Stimulated activated CD4-positive, alpha-beta T cell treated with anti-CD3 and anti-CD28 coated beads, Interleukin-2, amount 100 ng/mL, for 4 hours (primary cell): ENCODE measurements at places on chromosomes 2 and 18.

- DNase-seq: no peak
These were observed 150.9 kb downstream of the SMAD7 start for GRCh38 chr18:48799724-48800315.

- DNase-seq: no peak
These were observed 213.6 kb downstream of the GLI2 start for GRCh38 chr2:120949027-120949956.

DNA sequence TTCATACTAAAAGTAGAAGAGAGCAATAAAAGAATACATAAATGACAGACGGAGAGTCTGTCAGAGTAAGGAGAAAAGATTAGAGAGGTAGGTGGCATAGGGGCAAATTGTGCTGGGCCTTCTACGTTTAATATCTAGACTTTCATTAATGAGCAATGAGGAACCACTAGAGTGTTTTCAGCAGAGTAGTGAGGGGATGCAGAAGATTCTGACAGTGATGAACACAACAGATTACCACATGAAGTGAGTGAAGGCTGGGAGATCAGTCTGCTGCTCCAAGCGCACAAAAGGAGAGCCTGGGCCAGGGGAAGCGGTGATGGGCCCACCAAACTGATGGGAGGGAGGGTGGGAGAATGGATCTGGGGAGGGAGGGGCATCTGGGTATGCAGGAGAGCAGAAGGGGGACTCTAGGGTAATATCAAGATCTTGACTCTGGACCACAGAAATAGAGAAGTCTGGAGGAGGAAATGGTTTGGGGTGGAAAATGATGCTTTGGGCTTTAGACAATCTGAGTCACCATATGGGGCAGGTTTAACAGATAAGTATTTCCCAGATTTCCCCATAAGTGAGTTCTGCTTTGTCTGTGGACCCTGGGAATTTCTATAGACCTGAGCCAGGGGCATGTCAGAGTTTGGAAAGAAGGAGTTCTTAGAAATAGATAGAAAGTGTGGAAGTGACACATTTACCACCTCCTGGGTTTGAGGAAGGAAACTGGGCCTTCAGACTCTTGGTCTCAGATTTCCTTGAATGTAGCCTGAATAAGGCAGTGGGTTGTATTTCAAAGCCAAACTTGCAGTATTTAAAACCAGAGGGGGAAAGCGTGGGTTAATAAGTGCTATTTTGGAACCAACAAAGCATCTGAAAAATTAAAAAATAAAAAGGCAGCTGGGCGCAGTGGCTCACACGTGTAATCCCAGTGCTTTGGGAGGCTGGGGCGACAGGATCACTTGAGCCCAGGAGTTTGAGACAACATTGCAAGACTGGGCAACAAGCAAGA lies 15.0 kb upstream of the IL1A start:
- no peak for DNase-seq

DNA sequence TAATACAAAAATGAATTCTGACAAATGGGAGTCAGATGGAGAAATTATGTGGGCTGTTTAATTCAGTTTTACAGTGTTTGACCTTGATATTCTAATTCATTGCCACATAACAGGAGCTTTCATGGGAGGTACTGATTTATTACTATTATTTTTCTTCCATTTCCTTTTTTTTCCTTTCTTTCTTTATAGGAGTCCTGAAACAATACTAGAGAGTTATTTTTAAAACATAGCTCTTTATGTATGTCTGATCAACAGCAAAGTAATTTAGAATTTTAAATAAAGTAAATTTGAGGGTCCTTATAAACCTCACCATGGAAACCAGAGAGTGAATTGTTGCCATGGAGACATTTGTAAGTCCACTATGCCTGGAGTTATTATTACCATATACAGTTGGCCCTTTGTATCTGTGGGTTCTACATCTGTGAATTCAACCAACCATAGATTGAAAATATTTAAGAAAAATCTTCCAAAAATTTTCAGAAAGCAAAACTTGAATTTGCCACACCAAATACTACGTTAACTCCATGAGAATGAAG lies 40.9 kb upstream of the PPP4R1 start:
- DNase-seq: no peak

- DNase-seq: no peak
These were observed 287.1 kb upstream of the ID2 start for GRCh38 chr2:8394569-8395359.

DNA sequence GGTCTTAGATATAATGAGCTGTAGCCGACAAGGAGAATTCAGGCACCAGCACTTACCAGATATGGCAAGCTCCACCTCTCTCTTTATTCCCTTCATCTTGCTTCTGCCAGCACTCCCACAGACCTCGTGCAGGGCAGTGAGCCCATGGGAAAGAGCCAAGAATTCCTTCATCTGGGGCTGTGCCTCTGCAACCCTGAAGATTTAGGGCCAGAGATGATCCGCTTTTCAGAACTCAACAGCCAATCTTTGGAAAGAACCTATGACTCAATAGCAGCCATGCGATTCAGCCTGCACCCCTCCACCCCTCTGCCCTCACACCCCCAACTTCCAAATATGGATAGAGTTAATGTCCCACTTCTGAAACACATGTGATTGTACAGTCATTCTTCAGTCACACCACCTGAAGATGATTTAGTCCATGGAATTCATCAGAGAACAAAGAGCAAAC lies 533.7 kb upstream of the TNP1 start:
- DNase-seq: no peak
